ENCODE measurements at places on chromosomes 11 and 22.

DNA sequence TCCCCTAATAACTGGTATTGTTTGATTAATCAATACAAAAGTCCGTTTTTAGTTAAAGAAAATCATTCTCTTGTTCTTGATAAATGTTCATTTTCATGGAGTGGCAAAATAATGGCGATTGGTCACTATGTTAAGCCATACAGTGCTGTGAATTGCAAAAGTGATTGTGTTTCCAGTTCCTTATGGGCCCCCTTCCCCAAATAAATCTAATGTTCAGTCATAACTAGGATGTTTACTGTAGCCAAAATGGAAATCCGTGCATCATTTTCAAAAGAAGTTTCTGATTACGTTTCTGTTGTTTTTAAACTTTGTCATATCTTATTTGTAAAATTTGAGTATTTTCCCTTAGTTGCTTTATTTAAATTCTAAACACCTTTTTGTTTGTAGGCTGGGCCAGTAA lies 845 bp downstream of the RBM7 start:
- DNase-seq: no peak

DNA sequence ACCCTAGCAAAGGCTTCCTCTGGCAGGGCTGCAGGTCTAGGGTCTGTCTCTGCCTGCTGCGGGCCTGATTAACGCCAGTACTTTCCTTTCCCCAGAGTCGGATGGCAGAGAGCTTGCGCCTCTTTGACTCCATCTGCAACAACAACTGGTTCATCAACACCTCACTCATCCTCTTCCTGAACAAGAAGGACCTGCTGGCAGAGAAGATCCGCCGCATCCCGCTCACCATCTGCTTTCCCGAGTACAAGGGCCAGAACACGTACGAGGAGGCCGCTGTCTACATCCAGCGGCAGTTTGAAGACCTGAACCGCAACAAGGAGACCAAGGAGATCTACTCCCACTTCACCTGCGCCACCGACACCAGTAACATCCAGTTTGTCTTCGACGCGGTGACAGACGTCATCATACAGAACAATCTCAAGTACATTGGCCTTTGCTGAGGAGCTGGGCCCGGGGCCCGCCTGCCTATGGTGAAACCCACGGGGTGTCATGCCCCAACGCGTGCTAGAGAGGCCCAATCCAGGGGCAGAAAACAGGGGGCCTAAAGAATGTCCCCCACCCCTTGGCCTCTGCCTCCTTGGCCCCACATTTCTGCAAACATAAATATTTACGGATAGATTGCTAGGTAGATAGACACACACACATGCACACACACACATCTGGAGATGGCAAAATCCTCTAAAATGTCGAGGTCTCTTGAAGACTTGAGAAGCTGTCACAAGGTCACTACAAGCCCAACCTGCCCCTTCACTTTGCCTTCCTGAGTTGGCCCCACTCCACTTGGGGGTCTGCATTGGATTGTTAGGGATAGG lies 18.6 kb downstream of the RSPH14 start:
- no peak for DNase-seq

GRCh38 chr22:42683578-42684283 lies 34.5 kb upstream of the CYB5R3 start:
- no peak for DNase-seq

GRCh38 chr22:50376085-50376651 lies 33.0 kb downstream of the PPP6R2 start:
- DNase-seq: no peak

GRCh38 chr22:41401781-41402648 lies 20.3 kb downstream of the TEF start:
- DNase-seq: no peak

GRCh38 chr11:18580113-18580766 lies 8.3 kb downstream of the UEVLD start:
- no peak for DNase-seq

- DNase-seq: no peak
Observed at GRCh38 chr11:112806876-112807275, 154.3 kb upstream of the NCAM1 start.

GRCh38 chr11:94326947-94327346 lies 22.6 kb downstream of the IZUMO1R start:
- DNase-seq: no peak

DNA sequence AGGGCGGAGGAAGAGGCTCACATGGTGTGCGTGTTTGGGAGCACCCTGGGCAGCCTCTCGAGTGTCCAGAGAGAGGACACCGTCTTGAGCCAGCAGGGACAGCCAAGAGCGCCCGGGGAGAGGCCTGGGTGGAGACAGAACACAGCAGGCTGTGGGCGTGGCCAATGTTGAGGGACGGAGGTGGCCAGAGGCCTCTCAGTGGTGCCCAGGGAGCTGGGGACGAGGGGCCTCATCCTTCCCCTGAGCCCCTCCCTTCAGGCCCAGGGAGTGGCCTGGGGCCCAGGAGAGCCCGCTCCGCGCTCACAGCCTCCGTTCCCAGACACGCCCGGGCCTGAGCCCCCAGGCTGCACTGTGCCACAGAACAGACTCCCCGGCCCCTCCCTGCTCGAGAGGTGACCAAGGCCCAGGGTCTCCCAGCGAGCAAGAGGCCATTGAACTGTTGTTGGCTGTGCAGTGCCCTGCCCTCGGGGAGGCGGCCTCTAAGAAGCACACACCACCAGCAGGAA lies 48.4 kb downstream of the CDKN1C start:
- DNase-seq: no peak

GRCh38 chr11:46987183-46987582 lies 50.6 kb downstream of the CSTPP1 start:
- DNase-seq: no peak

DNA sequence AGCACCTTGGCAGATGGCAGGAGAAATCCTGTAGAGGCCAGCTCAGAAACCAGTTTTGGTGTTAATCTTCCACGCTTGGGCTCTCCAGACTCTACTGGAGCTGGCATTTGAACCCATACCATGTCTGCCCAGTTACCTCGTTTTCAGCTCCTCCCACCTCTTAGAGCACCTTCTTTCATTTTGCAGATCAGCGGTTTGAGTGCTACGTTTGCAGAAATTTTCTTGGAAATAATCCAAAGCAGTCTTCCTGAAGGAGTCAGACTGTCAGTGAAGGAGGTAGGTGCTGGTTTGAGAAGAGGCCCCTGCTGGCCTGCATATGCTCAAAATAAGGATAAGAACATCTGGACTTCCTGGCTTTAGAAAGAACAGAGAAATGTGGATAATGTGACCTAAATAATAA lies 13.7 kb downstream of the COA4 start:
- DNase-seq: no peak

- DNase-seq: no peak
Observed at GRCh38 chr11:94781837-94782236, 13.7 kb downstream of the AMOTL1 start.

DNA sequence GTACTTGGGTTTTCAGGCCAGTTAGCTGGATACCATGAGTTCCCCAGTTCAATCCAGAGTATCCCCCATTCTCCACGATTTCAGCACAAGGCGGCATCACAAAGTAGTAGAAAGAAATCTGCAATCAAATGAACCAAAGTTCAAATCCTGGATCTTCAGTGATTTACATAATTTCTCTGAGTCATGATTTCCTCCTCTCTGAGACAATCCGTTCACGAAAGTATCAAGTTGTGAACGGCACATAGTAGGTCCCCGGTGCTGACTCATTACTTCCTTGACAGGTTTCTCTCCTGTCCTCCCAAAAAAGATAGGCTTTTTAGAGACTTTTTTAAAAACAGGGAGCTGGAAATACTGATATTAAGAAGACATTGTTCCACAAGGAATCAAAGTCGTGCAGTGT lies 69.1 kb upstream of the AKIP1 start:
- DNase-seq: no peak

DNA sequence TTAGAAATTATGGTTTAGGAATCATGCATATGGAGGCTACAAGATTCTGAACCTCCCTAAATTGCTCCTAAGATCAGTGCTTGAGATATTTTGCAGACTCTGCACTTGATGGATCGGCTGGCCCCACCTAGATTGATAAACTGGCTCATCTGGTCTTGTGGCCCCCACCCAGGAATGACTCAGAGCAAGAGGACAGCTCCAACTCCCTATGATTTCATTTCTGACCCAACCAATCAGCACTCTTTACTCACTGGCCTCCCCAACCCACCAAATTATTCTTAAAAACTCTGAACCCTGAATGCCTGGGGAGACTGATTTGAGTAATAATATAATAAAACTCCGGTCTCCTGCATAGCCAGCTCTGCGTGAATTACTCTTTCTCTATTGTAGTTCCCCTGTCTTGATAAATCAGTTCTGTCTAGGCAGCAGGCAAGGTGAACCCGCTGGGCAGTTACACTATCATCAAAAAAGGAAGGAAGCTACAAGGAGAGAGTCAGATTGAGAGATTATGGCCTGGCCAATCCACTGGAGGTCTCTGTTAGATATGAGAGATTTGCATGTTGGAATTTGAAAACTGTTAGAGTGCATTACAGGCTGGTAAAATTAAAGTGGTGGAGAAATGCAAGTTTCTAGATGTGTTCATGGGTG lies 245.8 kb downstream of the CSNK2A3 start:
- no peak for DNase-seq

DNA sequence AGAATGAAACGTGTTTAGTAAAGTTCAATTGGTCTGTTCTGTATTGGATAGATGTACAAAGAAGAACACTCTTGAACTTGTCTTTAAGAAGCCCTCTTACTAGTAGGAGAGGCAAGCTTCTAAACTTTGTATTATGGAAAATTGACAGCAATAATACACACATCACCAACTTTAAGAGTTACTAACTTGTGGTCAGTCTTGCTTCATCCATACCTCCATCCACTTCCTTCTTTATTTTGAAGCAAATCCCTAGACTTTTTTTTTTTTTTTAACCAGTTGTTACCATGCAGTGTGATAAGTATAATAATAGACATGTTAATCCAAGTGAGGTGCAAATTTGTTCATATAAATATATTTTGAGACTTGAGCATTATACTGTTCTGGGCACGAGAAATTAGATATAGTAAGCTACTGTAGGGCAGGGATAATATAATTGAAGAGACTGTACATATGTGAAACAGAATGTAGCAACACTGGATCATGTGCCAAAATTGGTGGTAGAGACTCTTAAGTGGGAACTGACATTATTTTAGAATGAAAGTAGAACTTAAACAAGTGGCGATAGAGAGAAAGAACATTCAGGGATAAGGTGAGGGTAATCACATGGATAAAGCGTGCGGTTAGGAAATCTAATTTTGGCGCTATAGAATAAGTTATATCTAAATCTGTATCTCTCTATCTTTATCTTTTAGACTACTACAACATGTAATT lies 6.5 kb downstream of the FAR1 start:
- DNase-seq: no peak

DNA sequence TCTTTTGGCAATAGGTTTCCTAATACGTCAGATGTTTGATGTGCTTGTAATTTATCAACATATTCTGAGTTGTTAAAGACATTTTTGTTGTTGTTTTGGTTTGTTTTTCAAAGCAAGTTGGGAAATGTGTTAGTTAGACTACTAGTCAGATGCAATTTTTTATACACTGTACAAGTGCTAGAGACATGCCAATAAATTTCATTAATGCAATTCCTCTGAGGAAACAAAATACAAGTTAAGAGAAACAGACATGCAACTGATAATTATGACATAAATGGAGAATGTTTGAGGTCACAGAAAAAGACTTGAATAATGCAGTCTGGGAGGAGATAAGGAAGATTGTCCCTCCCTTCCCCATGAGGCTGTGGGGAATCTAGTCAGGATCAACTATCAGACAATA lies 5.9 kb downstream of the OR51T1 start:
- DNase-seq: no peak

- DNase-seq: no peak
Observed at GRCh38 chr11:10515418-10515817, 25.6 kb downstream of the RNF141 start.

GRCh38 chr11:108278546-108278945 lies 55.7 kb downstream of the ATM start:
- no peak for DNase-seq

GRCh38 chr11:47353978-47354774 lies 1.7 kb upstream of the MYBPC3 start:
- no peak for DNase-seq

DNA sequence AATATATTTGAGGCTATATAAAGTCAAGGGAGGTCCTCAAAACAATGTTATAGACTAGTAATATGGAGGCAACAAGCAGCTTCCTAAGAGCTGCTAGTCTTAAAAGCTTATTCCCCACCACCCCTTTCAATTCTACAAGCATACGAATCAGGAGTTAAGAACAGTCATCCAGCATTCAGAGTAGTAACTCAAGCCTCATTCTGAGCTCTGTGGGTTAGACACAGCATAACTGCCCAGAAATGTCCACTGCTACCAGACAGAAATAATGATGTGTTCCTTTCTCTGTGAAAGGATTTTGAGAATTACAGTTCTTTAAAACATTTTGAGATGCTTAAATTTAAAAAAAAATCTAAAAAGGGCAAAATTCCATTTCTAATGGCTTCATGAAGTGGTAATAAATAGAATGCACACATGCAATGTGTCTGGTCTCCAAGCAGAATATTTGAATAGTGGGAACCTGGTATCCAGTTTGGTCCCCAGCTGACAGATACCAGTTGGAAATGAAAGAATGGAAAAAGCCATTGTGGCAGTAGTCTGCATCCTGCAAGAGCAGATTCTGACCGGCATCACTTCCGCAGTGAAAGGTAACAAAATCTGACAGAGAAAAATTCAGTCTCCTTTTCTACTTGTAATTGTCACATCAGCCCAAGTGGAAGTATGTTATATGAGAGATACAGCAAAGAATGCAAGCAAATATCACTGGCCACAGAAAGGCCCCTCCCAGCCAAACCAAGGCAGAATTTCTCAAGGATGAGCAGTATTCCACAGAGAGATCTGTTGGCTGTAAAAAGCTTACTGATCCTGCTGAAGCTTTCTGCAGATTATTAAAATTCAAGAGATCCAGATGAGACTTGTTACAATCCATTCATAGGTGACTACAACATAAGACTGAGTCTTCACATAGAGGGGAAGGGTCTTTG lies 310.8 kb upstream of the PITPNB start:
- DNase-seq: no peak

- DNase-seq: no peak
Observed at GRCh38 chr11:14144934-14145333, 182.4 kb downstream of the SPON1 start.
